ENCODE measurements at places on chromosomes 2 and 18. TPM values are rescaled to one million over a fixed set of nuclear protein-coding genes. Genes with fewer than 3 reads are reported as not detected.

The STEAP3 gene
- 0.34 TPM for total RNA-seq

The MYOM1 gene
- 1.3 TPM for total RNA-seq

The KIAA2012 gene
- total RNA-seq = not detected

DNA sequence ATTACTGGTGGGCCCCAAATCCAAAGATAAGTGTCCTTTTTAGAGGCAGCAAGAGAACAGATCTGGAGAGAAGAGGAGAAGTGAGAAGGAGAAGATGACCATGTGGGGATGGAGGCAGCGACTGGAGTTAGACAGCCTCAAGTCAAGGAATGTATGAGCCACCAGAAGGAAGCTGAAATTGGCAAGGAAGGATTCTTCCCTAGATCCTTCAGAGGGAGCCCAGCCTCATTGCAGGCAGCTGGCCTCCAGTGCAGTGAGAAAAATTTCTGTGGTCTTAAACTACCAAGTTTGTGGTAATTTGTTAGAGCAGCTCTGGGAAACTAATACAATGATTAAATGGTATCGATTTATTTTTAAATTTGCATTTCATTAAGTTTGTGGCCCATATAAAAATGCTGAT lies 167.9 kb downstream of the NCKAP5 start:
- no peak for DNase-seq
- H3K4me1 ChIP-seq = no peaks in the 10 kb centered on the region
- no peak overlapping the region for H3K4me3 ChIP-seq
- no peaks in the 10 kb centered on the region for H3K36me3 ChIP-seq
- H3K27me3 ChIP-seq = no peaks in the 10 kb centered on the region
- H3K27ac ChIP-seq = no peak overlapping the region

- peak overlapping the region; percentile 96 for H3K4me3 ChIP-seq
- H3K27ac ChIP-seq = peak overlapping the region; percentile 95
- H3K36me3 ChIP-seq = peaks cover 22% of the 10 kb centered on the region
- DNase-seq = peak; percentile 97
- no peaks in the 10 kb centered on the region for H3K27me3 ChIP-seq
- peaks cover 52% of the 10 kb centered on the region for H3K4me1 ChIP-seq
These were observed 1.1 kb upstream of the CXCR4 start for GRCh38 chr2:136118819-136119716.

- no peak overlapping the region for H3K4me3 ChIP-seq
- H3K4me1 ChIP-seq = peaks cover 14% of the 10 kb centered on the region
- no peaks in the 10 kb centered on the region for H3K36me3 ChIP-seq
- H3K27me3 ChIP-seq = no peaks in the 10 kb centered on the region
- H3K27ac ChIP-seq = peak overlapping the region; percentile 52
These were observed 66.6 kb upstream of the ZNF397 start for GRCh38 chr18:35174093-35174731.

DNA sequence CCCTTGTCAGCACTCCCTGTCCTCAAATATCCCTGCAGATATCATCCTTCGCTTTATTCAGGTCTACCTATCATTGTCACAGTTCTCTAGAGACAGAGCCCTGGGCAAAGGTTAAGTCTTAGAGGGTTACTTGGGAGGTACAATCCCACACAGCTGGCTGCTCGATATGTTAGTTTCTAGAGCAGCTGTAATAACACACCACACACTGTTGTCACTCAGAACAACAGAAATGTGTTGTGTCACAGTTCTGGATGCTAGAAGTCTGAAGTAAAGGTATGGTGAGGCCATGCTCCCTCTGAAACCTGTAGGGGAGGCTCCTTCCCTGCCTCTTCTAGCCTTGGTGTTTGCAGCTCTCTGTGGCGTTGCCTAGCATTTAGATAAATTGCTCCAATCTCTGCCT lies 9.9 kb upstream of the RAPGEF4 start:
- H3K4me1 ChIP-seq = no peaks in the 10 kb centered on the region
- no peak for DNase-seq
- no peak overlapping the region for H3K4me3 ChIP-seq
- peaks cover 3% of the 10 kb centered on the region for H3K27me3 ChIP-seq

The LIPG gene
- total RNA-seq = 0.18 TPM
